ENCODE measurements at places on chromosomes 6 and 20.

- DNase-seq = no peak
These were observed 63.7 kb downstream of the GPX5 start for GRCh38 chr6:28589234-28589956.

DNA sequence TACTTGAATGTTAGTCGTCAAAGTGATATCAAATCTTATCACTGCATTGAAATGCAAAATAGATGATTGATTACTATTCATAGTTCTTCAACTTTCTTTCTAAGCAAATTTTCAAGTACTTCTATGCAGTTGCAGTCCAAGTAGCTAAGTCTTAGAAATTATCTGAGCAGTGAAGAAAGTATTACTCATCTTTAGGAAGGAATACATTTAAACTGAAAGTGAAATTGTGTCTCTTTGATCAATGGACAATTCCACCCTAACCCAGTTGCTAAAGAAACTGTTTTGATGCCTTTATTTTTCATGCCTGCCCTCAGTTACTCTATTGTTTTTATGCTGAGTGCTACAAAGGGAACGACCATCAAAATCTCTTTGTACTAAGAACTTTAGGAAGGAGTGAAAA, 337.4 kb downstream of the GRIK2 start:
- DNase-seq = no peak

DNA sequence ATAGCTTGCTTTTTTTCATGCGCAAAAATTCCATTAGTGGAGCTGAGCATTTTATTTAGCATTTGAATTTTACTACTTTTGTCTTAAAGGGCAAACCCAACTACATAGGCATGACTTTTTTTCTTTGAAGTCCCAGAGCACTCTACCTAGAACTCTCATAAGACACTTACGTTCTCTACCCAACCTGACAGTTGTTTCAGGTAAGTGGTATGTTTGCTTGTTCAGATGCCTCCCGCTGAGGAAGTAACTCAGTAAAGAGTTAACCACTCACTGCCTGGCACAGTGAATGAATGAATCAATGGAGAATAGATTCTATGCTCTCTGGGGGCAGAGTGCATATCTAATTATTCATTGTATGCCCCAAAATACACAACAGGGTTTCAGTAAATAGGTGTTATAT, 212.3 kb upstream of the PRDM1 start:
- no peak for DNase-seq

DNA sequence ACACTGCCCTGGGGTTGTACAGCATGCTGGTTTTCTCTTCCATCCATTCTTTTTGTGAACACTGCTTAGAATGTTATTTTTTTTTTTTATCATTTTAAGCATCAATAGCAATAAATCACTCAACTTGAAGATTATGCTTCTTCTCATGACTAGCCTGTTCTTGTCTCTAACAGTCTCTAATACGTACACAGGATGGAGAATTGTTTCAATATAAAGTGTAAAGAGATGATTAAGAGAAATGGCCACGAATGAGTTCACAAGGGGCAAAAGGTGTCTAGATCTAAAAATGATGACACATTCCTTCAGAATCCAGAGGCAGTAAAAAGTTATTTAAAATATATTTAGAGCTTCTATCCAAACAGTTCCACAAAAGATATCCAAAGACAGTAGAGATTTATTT, 390.2 kb downstream of the HDGFL1 start:
- DNase-seq = no peak

- no peak for DNase-seq
These were observed 740 bp downstream of the NELFCD start for GRCh38 chr20:58981628-58982364.

GRCh38 chr6:154606457-154606856, 96.0 kb upstream of the CNKSR3 start:
- no peak for DNase-seq

DNA sequence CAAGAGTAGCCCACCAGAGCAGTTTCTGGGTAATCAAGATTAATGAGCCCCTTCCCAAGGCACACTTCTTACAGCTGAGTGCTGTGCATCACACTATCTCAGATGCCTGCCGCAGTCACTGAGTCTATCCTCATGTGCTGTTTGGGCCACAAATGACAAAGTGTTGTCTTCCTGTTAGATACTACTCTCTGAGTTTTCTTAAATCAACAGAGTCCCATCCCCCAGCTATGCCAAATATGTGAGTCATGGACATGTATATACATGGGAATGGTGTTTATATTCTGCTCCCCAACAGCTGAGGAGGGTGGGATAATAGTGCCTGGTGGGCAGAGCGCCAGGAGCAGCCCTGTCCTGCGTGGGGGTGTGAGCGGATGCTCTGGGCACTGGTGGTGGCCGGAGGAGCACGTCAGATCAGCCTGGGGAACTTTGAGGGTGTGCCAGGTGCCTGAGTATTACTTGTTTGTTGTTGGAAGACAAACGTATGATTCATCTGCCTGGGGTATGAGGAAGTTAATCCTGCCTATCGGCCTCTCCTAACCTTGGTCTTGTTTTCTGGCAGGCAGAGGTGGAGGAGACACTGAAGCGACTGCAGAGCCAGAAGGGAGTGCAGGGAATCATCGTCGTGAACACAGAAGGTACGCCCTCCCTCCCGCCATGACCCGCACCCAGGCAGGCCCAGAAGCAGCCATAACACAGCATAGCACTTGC, 9.6 kb downstream of the DYNLRB1 start:
- DNase-seq = peak; percentile 93

DNA sequence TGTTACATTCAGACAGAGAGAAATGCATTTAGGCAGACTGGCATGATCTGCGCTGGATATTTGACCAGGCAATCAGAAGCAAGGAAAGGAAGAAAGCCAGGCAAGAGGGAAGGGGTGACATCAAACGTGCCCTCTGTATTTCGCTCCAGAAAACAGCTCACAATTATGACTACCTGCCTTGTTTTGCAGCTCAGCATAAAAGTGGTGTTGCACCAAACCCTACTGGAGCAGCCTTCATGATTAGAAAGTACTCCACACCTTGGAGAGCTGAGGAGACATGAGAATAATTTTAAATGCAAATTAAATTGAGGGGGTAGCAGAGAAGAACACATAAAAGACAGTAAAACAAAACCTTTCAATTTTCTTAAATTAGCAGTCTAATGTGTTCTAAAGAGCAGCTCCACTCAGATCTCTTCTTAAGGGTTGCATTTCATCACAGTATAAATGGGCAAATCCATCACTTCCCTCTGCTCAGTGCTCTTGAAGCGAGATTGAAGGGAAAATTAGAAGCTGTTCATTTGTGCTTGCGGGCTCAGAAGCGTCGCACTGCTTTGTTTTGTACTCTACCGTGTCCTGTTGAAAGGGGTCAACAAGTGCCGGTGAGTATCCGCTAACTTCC, at the start of gene PHACTR1:
Gene PHACTR1 (plus strand): TSS at position 470 of the 619 bp plus-strand sequence.
- DNase-seq = no peak

DNA sequence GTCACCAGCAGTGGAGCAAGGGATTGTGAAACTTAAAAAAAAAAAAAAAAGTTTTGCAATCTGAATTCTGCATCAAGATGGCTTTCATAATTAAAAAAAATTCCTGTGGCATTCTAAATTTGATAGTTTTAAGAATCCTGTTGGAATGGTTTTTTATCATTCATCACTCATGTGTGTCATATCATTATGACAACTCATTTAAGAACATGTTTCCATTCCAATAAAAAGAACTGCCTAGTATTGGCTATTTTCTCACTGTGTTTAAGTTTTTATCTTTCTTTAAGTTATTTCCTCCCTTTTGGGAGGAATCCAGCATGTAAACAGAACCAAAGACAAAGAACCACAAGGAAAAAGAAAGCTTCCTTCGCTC, 26.2 kb upstream of the RHAG start:
- no peak for DNase-seq
